Activated naive CD8-positive, alpha-beta T cell treated with anti-CD3 and anti-CD28 coated beads, Interleukin-2, amount 50 U/mL, for 24 hours (primary cell): ENCODE measurements at places on chromosomes 4 and X.

- DNase-seq: no peak
Observed at GRCh38 chr4:78121338-78121904, 64.3 kb downstream of the FRAS1 start.

DNA sequence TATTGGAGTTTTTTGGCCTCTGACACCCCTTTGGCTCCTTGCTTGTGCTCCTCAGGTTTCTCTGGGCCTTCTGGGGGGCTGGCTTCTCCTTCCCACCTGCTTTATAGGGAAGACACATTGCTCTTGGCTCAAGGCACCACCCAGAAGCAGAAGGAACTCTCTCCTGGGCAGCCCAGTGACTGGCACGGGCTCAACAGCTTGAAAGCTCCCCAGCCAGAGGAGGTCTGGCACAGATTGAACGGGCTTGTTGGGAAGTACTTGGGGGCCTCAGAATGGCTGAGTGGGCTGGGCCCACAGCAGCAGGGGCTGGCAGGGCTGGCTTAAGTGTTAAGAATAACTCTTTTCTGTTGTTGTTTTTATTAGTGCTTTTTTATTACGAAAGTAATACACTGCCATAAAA lies 11.2 kb upstream of the ZNF185 start:
- no peak for DNase-seq

GRCh38 chrX:124117325-124117724 lies 155.8 kb downstream of the STAG2 start:
- DNase-seq: no peak

DNA sequence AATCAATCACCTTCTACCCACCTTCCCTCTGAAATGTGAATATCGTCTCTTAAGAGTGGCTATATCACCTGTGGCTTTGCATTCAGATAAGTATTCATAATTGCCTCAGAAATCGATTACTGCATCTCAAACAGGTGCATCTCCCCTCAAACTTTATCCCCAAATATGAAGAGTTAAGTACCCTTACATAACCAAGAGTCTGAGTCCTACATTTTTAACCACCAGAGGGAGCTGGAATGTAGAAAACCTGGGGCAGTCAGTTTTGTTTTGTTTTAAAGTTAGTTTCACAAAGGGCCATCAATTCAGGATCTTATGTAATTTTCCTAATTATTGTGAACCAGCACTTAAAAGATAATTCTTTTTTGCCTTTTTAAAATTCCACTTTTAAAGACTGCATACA lies 5.7 kb downstream of the TCEANC start:
- DNase-seq: no peak

DNA sequence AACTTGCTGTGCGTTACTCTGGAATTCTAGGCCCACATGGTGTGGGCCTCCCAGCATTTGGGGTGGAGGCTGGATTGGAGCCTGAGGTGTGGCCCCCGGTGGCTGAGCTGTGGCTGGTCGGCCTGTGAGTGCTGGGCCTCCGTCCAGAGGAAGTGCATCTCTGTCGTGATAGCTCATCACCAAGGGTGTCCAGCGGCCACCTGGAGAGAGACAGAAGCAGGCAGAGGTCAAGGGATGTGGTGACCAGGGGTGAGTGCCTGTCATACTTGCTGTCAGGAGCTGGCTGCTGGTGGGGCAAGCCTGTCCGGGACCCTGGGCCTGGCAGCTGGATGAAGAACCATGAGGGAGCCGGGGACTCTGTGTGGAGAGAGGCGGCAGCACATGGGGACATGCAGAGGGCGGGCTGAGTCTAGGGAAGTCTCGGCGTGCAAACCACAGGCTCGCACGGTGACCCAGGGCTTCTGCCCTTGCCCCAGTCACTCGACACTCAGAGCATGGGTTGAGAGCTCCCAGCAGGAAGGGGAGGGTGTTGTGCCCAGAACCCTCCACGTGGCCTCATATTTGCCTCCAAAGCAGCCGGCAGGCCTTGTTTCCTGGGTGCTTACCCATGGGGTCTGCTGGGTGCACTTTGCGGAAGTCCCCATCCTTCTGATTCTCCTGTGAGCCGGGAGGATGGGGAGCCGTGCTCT lies 6.2 kb downstream of the SORCS2 start:
- DNase-seq: no peak

GRCh38 chr4:53465891-53466290 lies 88.5 kb downstream of the FIP1L1 start:
- DNase-seq: no peak

GRCh38 chr4:8468746-8469535 lies 28.4 kb downstream of the TRMT44 start:
- peak; percentile 59 for DNase-seq

DNA sequence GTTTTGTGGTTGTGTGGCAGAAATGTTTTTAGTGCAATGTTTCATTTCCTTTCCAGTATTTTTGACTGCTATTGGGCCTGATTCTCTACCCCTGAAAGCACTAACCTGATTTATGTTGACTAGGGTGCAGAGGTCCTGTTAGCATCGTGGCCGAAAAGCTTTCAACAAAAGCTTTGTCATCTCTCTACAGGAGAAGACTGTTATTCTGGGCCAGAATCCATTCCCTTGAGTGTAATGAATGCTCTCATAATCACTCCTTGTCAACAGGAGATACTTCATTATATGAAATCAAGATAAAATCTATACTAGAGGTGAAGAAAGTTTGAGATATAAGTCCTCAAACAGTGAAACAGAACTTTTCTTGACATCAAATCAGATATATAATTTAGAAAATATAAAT lies 195.5 kb downstream of the ZNF330 start:
- no peak for DNase-seq

- no peak for DNase-seq
Observed at GRCh38 chrX:111052478-111052877, 43.5 kb upstream of the PAK3 start.

DNA sequence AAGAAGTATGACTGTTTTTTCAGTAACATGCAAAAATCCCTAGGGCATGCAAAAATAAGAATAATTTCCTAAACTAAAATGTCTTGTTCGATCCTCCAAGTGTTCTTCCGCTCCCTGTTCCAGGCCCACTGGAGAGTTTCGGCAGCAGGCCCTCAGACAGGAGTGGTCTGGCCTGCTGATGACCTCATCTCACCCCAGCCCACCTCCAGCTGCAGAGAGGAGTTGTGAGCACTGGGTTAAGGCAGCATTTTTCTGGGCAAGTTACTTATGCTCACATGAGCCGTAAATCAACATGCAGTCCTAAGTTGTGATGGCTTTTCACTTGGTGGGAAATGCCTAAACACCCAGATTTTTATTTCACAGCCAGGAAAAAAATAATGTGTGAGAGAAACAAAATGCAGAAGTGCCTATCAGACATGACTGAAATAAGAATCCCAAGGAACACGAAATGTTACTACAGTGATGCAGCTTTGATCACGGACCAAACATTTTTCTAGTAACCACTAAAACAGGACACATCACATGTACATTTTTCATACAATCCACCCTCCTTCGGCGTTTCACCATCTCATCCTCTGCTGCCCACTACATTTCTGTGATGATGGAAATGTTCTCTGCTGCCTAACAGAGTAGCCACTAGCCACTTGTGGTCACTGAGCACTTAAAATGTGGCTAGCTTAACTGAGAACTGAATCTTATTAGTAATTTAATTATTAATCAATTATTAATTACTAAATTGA lies 153.3 kb upstream of the TBL1X start:
- DNase-seq: no peak

GRCh38 chr4:34676400-34676799 lies 1567.9 kb downstream of the ARAP2 start:
- no peak for DNase-seq

DNA sequence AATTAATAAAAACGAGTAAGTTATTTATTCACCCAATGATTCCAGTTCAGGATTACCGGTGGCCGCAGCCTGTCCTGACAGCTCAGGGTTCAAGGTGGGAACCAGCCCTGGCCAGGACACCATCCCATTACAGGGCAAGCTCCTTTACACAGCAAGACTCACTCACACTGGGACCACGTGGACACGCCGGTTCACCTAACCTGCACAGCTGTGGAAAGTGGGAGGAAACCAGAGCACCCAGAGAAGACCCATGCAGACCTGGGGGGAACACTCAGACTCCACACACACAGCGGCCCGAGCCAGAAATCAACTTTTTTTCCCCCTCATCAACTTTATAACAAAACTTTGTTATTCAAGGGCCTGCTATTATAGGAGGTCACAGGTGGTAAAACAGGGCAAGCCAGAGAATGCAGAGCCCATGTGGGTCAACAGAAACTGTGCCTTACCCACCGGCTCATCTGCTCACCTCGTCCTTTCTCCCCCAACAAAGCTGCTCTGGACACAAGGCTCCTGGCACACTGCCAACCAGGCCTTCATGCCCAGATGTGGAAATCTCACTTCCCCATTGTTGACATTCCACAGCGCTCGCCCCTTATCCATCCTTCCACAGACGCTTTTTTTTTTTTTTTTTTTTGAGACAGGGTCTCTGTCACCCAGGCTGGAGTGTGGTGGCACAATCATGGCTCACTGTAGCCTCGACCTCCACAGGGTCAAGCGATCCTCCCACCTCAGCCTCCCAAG lies 8.0 kb upstream of the ODAPH start:
- no peak for DNase-seq

DNA sequence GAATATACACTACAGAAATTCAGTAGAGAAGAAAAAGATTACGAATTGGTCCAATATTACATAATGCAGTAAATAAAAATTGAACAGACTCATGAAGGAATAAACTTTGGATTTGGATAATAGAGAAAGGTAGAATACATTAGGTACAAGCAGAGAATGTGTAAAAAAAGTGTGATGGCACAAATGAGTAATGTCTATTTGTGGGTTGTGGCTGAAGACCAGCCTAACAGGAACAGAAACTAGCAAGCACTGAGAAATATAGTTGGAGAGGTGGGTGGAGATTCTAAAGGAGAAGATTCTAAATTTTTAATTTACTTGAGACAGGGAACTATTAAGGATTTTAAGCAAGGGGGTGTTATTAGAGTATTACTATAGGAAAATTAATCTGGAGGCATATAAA lies 15.2 kb upstream of the CLOCK start:
- no peak for DNase-seq

GRCh38 chrX:26581091-26581490 lies 365.1 kb downstream of the MAGEB5 start:
- no peak for DNase-seq

- DNase-seq: no peak
Observed at GRCh38 chrX:140817943-140818342, 108.4 kb downstream of the LINC00632 start.

- DNase-seq: no peak
Observed at GRCh38 chr4:156962528-156962974, 9.0 kb downstream of the PDGFC start.

DNA sequence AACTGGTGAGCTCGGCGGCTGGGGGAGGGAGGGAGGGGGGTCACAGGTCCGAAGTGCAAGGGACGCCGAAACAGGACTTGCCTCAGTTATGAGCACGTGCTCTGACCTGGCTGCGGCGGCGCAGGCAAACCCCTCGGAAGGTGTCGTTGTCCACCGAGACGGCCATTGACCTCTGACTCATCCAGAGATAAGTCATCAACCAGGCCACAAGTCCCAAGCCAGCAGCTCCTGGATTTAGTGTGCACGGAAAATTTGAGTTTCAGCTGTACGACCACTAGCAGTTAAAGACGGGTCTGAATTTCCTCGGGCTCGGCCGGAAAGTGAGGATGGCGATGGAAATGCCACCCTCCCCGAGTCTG lies 674 bp downstream of the SH3D19 start:
- DNase-seq: peak; percentile 33

DNA sequence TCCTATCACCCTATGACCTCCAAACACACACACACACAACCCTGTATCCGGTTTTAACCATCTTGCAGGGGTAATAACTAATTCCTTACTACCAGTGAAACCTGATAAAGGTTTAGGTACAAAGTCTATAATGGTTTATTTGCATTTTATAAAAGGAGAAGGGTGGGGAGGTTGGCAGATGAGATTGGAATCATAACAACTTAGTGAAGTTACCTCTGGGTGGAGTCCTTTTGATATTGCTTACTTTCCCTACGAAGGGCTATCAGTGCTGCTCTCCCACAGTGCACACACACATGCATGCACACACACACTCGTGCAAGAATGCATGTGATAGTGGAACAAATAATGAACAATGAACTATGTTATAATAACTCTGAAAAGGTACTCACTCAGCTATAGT lies 56.1 kb downstream of the CCSER1 start:
- DNase-seq: no peak

DNA sequence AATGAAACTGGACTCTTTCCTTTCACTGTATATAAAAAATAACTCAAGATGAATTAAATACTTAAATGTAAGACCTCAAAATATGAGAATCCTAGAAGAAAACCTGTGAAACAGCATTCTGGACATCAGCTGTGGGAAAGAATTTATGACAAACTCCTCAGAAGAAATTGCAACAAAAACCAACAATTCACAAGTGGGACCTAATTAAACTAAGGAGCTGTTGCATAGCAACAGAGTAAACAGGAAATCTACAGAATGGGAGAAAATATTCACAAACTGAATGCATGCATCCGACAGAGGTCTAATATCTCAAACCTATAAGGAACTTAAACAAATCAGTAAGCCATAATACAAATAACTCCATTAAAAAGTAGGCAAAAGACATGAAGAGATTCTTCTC lies 851.7 kb upstream of the PCDH10 start:
- DNase-seq: no peak

- DNase-seq: no peak
Observed at GRCh38 chr4:93313197-93313596, 515.4 kb upstream of the ATOH1 start.

- DNase-seq: no peak
Observed at GRCh38 chrX:19775830-19776485, 111.4 kb downstream of the SH3KBP1 start.

- no peak for DNase-seq
Observed at GRCh38 chr4:7324651-7325121, 110.0 kb downstream of the PSAPL1 start.

- DNase-seq: no peak
Observed at GRCh38 chrX:123988423-123989111, 27.1 kb downstream of the STAG2 start.

- DNase-seq: no peak
Observed at GRCh38 chr4:3372933-3373465, 68.8 kb upstream of the HGFAC start.

GRCh38 chrX:40501164-40501855 lies 79.5 kb upstream of the ATP6AP2 start:
- DNase-seq: no peak

DNA sequence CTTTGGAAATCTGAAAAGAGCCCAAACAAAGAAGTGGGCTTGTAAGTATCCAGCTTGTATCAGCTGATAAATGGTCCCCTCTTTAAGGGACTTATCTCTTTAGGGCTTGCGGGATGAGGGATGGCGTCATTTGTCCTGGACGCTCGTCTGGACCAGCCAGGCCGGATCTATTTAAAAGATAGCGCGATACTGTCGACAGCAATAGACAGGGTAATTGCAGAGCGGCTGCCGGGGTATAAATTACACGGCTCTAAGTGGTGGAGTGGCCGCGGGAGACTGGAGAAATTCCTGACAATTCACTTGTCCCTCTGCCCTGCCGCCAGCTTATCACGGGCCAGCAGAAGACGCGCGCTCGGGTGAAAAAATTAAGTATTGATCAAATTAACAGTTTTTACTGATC lies 90.7 kb downstream of the FAM53A start:
- DNase-seq: no peak

DNA sequence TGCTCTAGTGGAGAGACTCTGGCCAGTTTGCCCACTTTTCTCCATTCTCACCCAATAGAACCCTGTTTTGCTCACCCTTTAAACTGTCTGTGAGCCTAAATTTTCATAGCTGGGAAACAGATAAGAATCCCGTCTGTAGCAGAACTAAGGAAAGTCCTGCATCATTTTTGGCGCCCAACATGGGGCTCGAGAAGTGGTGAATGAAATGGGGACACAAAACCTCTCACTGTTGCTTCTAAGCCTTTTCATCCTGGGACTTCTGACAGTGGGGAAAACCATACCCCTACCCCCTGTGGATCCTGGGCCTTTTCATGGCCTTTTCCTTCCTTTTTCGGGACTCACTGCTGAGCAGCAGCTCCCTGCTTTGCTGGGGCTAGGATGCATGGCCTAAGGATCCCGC lies 189.9 kb downstream of the INPP4B start:
- peak; percentile 40 for DNase-seq
